Posterior vena cava (tissue), 2 donors: ENCODE measurements at places on chromosomes 6 and 20. TPM values are rescaled to one million over a fixed set of nuclear protein-coding genes. Genes with fewer than 3 reads are reported as not detected.

GRCh38 chr20:34755367-34755766 lies 51.2 kb downstream of the TP53INP2 start:
- no peak for DNase-seq

DNA sequence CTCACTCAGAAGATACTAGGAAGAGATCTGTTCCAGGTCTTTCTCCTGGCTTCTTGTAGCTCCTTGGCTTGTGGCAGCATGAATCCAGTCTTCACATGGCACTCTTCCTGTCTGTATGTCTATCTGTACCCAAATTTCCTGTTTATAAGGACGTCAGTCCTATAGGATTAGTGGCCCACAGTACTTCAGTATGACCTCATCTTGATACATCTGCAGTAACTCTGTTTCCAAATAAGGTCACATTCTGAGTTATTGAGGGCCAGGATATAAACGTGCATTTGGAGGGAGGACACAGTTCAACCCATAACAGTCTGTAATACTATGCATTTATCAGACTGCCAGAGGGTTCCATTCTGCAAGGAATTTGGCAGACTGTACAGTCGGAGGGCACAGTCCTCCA lies 57.6 kb upstream of the DYNLRB1 start:
- no peak for DNase-seq

DNA sequence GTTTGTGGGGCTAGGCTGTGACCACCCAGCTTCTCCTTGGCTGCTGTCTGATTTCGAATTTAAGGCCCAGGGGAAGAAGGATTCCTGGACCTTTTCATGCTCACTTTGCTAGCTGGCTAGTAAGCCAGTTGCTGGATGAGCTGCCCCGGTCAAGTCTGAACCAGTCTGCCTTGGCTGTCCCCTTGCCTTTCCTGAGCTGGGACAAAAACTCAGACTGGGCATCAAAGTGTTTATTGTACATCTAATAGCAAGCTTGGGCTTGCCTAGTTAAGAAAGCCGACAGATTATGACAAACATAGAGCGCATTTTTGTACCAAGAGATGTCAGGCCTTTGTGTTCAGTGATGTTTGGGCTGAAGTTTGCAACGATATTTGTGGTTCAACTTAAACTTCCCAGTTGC lies 750 bp upstream of the PAK5 start:
- DNase-seq: no peak

DNA sequence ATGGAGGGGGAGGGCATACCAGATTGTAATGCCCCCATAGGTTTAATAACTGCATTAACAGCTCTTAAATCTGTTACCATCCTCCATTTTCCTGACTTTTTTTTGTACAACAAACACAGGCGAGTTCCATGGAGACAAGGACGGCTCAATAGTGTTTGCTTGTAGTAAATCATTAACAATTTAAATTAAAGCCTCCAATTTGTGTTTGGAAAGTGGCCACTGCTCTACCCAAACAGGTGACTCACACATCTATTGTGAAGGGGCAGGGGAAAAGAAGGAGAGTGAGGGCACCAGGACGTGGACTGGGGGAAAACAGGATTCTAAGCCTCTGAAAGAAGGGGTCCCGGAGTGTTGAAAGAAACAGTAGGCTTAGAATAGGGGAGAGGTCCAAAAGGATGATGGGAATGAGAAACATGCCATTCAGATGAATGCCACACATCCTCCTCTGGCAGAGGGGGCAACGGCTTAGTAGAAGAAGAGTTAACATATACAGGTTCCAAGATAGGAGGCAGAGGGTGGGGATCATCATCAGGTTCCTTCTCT lies 6.9 kb downstream of the GLYATL3 start:
- DNase-seq: no peak

GRCh38 chr20:53032478-53032932 lies 60.3 kb downstream of the TSHZ2 start:
- no peak for DNase-seq

GRCh38 chr6:21905531-21905930 lies 312.0 kb downstream of the SOX4 start:
- no peak for DNase-seq

DNA sequence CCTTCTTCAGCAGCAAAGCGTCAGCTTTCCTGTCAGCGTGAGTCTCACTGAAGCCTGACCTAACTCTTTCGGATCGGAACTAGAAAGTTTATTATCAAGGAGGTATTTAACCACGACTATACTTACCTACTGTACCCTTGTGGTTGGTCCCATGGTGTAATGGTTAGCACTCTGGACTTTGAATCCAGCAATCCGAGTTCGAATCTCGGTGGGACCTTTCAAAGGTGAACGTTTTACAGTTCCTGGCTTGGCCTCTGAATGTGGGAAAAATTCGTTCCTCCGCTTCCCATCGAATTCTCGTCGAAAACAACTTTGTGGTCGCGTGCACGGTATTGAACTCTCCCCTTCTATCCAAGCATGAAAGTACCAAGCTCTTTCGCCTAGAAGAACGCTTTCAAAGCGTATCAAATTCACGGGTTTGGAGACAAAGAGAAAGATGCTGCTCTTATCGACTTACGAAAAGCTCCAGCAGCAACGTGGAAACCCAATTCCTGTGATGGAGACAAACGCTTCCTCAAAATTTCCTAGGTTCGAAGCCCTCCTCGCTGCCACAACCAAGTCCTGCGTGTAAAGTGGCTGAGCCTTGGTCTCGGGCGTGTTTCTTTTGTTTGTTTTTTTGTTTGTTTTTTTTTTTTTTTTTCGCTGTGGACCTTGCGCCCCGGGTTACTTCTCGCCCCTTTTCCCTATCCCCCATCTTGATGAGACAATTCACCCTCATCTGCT lies 63.7 kb downstream of the GPX5 start:
- no peak for DNase-seq

- DNase-seq: no peak
Observed at GRCh38 chr6:24859132-24859531, 60.4 kb upstream of the ARMH2 start.

DNA sequence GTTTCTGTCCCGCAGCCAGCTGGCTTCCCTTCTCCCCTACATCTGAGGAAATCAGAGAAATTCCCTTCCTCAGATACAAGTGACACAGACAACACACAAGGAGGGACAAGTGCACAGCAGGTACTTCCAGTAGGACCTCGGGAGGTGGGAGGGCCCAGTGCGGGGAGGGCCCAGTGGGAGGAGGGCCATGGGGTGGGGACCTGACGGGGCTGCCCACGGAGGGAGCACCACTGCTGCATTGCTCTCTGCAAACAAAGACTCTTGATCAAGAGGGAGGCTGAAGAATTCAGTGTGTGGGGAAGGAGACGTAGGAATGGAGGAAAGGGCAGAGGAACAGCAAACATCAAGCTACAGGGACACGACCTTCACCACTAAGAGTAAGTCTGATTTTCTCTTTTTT lies 9.0 kb downstream of the TAP2 start:
- DNase-seq: no peak

GRCh38 chr6:33585403-33586107 lies 5.5 kb upstream of the BAK1 start:
- DNase-seq: peak; percentile 91

- no peak for DNase-seq
Observed at GRCh38 chr6:108655806-108656651, 95.3 kb downstream of the FOXO3 start.

DNA sequence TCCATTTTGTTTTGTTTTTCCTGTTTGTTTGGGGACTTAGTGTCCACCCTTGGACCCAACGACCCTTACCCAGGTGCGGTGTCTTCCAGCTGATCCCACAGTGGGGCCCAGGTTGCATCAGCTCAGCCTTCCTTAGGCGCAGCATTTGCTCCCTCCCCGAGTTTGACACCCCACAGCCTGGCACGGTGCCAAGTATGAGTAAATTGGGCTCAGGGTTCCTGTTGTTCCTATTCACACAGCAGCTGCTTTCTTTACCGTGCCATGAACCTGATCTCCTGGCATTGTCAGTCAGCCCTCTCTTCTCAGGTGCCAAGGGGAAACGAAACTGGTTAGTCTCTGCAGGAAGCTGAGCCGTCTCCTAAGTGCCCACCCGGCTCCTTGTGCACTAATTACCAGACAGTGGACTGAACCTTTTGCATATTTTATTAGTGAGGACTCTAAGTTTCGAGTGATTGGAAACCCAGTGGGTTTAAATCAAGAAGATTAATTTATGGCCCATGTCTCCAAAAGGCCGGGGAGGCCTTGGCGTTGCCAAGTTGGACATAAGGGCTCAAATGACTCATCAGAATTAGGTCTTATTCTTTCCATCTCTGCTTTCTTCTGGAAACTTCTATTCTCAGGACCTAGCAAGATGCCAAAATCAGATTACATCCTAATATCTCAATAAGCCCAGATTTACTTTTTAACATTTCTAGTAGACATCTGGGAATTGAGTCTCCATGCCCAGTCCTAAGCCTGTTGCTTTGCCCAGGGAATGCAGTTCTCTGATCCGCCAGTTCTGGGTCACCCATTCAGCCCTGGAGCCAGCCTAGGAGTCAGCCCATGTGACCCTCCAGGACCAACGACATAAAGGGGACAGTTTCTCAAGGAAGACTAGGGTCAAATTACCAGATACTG lies 68.8 kb downstream of the TSHZ2 start:
- peak; percentile 84 for DNase-seq

DNA sequence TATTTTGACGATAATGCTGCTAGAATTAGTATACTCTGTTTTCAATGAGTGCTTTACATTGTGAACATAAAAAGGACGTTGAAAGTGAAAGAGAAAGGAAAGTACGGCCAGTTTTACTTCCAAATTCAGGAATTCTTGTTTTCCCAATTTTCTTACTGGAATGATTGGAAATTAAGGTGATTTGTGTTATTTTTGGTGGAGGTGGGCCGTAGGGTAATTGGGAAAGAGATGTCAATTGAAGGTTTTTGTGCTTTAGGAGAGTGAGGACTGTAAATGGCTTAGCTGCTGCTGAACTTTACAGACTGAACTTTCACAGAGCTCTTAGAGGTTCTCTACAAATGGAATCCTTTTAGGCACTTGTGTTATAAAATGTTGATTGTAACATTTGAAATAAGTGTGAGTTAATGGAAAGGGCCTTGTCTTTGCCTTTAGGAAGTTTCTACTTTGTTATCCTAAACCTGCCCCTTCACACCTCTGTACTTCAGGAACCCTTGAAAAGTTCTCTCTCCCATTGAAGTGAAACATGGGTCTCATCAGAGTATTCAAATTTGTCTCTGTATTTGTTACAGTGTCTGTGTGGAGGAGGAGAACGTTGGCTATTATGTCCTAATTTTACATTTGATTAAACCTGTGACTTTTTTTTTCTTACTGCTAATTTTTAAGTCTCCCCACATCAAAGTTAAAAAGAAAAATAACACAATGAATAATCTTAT lies 256.4 kb downstream of the ARID1B start:
- no peak for DNase-seq

DNA sequence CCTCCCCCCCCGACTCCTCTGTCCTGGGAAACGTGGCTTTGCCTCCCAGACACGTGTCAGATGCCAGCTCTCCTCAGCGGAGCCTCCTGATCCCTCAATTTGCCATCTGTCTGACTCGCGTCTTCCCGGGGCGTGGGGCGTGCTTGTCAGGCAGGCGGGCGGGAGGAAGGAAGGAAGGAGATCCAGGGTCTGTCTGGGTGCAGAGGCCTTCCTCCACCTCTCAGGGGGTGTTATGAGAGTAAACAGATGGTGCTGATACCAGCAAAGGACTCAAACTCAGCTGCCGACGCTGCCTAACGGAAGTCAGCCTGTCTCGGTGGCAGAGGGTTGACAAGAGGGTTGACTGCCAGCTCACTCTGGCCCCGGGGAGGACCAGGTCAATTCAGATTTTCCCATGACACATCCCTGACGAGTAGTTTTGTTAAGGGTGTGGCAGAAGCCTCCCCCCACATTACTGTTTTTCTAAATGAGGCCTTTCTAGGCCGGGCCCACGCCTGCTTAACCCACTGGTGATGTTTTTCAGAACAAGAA lies 17.0 kb downstream of the UQCC2 start:
- no peak for DNase-seq

DNA sequence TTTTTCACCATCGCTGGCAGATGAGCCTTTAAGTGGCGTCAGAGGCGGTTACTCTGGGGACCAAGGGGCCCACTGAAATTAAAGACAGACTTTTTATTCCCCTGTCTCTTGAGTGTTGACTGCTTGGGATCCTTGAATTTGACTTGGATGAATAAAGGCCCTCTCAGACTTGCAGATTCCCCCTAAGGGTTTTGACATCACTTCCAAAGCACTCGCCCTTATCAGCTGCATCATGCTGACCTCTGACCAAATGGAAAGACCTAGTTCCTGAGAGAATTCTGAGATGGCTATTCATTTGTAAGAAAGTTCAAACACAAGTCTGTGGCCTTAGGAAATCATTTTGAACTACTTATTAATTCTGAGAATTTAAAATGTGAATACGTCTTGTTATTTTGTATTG lies 13.5 kb upstream of the MOXD1 start:
- no peak for DNase-seq

DNA sequence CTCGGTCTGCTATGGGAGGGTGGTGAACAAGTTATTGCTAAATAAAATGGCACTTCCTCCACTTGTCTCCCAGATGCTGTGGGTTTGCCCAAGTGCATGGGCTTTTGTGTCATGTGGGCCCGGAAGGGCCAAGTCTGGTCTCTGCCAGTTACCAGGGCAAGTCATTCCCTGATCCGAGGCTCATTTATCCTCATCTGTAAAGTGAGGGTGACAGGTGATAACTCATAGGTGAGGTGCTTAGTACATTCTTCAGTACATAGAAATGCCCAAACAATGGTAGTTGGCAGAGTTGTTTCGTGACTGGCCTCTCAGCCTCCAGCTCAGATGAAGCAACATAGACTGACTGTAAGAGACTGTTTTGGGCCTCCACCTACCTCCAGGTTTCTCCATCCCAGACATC lies 2.0 kb upstream of the MUCL3 start:
- DNase-seq: no peak

- peak; percentile 78 for DNase-seq
Observed at GRCh38 chr20:24590178-24590982, 121.0 kb downstream of the SYNDIG1 start.

DNA sequence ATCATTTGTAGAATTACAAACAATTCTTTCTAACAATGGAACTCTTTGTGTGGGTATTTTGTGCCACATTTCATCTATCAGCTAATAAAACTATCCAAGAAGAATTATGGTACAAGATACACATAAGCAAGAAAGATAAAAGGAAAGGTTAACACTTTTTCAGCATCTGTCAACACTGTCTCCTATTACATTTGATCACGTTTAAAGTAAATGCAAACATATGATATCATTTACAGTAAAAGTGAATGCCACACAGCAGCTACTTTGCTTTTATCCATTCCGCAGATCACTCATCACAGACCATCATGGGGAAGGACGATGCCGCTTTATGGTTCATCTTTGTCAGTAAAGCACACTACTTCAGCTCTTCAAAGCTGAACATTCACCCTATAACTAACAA lies 456.4 kb upstream of the MANEA start:
- no peak for DNase-seq

Gene SIRPD
- 0.24 TPM for total RNA-seq

Gene TRIM10
- total RNA-seq: not detected

Gene RSPO4
- total RNA-seq: 0.24 TPM

Gene RAET1L
- total RNA-seq: not detected

Gene TNNC2
- 0.60 TPM for total RNA-seq

Gene INSM1
- total RNA-seq: not detected

Gene PTK7
- 10.3 TPM for total RNA-seq

Gene PLEKHG1
- total RNA-seq: 27.9 TPM

Gene STMND1
- not detected for total RNA-seq

Gene ISM1
- total RNA-seq: 25.8 TPM

Gene ELOVL2
- total RNA-seq: 0.38 TPM

Gene DNMT3B
- total RNA-seq: 0.56 TPM
